ENCODE measurements at places on chromosomes 5 and 9.

DNA sequence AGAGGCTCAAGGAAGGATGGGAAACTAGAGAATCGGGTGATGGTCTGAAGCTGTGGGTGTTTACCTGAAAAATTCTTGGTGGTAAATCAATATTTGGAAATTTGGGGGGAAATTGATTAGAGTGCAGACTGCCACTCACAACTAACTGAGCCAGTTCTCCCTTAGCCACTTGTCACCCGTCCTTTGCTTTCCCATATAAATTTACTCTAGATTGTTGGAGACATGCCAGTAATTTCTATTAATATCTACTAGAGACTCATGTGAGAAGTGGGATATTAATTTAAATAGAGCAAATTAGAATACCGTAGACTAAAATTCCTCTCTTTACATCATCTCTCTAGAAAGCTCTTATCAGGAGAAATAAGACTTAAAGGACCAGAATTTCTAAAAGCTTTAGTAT lies 471.3 kb upstream of the DAB2 start:
- no peak for DNase-seq

- no peak for DNase-seq
Measured at GRCh38 chr5:124240732-124241131, 505.7 kb downstream of the ZNF608 start.

- no peak for DNase-seq
Measured at GRCh38 chr5:159227452-159227851, 18.1 kb upstream of the RNF145 start.

- no peak for DNase-seq
Measured at GRCh38 chr5:74543162-74543995, 97.1 kb downstream of the ENC1 start.

DNA sequence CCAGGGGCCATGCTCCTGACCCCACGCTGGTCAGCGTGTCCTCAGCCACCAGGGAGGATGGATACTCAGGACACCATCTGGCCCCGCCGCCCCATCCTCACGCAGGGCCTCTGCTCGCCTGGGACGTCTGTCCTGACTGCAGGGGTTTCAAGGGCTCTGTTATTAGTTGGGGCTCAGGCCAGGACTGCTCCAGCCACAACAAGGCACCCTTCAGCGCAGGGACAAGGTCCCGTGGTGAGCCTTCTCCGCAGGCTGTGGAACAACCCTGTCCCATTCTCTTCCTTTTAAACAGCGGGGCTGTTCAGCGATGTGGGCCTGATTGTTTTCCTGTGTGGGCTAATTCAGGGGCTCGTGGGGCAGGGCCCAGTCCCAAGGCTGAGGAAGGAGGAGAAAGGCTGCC lies 61.6 kb downstream of the SEMA4D start:
- DNase-seq = no peak

Measured in Kasumi-1 (cell line).